Thoracic aorta (tissue), 2 donors: ENCODE measurements at places on chromosomes 16 and 17. TPM values are rescaled to one million over a fixed set of nuclear protein-coding genes. Genes with fewer than 3 reads are reported as not detected.

DNA sequence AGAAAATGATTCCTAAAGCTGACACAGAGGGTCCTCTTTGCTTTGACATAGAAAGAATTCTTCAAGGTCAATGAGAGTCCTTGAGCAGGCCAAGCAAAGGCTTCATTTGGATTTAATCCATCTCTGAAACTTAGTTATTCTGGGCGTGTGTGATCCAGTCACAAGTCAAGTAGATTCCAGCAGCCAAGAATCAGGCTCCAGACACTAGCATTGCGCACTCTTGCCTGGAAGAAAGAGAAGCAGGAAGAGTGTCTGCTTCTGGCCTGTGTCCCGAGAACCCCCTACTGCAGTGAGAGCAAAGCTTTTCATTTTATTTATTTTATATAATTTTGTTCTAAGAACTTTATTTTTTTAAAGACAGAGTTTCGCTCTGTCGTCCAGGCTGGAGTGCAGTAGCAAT, 88.2 kb upstream of the CACNG5 start:
- no peak for DNase-seq

GRCh38 chr16:10352262-10352661, 33.6 kb upstream of the ATF7IP2 start:
- no peak for DNase-seq

The BCO1 gene
- not detected for total RNA-seq

- DNase-seq = no peak
Observed at GRCh38 chr17:17445296-17445924, 31.4 kb upstream of the MED9 start.

GRCh38 chr16:86502856-86503748, 7.2 kb upstream of the FOXF1 start:
- DNase-seq = no peak

The SHCBP1 gene
- total RNA-seq = 0.49 TPM

DNA sequence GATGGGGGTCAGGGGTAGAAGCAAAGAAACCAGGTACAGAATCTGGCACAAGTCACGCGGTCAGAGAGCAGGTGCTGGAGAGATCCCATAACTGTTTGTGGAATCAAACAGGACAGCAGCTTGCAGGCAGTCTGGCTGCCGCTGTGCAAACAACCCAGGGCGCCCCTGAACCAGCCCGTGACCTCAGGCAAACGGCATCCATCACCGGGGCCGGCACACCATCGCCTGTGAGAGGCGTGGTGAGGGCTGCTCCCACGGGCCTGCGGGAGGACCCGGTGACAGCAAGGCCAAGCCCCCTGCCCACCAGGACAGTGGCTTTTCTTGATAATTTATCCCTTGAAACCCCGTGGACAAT, 47.9 kb downstream of the CBFA2T3 start:
- DNase-seq = no peak

DNA sequence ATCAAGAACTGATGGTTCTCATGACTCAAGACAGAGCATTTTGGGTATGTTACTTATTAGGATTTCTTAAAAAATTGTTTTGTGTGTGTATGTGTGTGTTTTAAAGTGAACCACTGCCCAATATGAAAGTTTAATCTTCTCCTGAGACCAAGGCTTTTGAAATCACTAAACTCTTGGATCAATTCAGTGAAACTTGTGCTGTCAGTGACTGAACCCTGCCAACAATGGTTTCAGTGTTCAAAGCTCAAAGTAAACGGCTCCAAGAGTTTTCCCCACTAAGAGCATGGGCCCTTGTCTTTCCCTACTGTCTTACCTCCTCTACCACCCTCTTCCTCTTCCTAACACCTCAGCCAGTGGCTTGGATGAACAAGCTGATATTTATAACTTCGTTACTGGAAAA, 22.0 kb downstream of the NFE2L1 start:
- DNase-seq = no peak

The SCNN1G gene
- not detected for total RNA-seq

- DNase-seq = no peak
Observed at GRCh38 chr17:13154398-13154797, 136.6 kb upstream of the ELAC2 start.

DNA sequence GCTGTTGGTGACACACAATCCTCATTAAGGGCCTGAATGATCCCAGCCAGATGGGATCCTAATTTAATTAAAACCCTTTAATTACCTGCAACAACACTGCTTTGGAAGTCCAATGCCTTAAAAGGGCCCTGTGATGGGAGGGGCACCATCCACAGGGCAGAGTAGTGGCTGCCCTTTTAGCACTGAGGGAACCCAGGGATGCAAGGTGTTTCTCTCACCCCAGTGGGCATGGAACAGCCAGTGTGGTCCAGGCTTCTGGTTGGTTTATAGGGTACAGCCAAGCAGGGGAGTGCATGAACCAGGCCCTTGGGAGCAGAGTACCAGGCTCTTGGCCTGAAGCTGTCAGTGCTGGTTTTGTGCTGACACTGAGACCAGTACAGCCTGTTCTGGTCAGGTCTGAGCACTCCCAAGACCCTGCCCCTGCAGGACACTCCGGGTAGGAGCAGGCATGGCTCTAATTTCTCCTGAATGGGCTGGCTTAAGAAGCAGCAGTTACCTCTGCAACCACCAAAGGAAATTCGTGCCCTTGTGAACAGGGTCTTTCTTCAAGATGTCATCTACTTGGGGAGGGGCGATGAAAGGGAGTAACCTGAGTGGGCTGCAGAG, 9.9 kb downstream of the NXPH3 start:
- no peak for DNase-seq

GRCh38 chr16:75088934-75089333, 27.6 kb downstream of the LDHD start:
- DNase-seq = no peak

GRCh38 chr16:28136751-28137434, 73.4 kb upstream of the GSG1L start:
- no peak for DNase-seq

The KCNH6 gene
- total RNA-seq = not detected

DNA sequence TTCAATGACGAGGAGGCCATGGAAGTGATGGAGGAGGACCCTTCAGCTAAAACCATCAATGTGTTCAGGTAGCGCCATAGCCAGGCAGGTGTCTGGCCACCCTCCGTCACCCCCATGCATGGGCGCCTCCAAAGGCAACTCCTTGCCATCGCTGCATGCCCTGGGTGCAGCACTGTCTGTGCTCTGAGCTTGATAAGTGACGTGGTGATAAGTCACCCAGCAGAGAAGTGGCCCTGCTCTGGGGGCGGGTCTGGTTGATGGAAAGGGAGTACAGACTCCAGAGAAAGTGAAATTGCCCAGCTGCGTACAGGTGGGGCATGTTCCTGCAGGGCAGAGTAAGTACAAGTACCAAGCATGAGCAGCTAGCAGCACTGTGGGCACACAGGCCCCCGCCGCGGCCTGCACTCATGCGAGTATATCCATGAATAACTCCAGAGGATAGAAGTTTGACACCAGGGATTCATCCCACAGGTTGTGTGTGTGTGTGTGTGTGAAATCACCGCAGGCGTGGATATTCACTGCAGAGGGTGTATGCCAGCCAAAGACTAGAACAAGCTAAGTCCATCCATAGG, 13.1 kb downstream of the DNAI2 start:
- DNase-seq = no peak

The KRTAP4-1 gene
- not detected for total RNA-seq
